Fibroblast of pulmonary artery (primary cell): ENCODE measurements at places on chromosomes 2 and 18.

GRCh38 chr18:58780045-58780444 lies 84.6 kb upstream of the ZNF532 start:
- DNase-seq, result no peak

- DNase-seq, result no peak
Measured at GRCh38 chr2:230203110-230203676, 16.6 kb downstream of the SP110 start.

- DNase-seq, result peak; percentile 37
Measured at GRCh38 chr18:12238826-12239225, 15.3 kb upstream of the CIDEA start.

DNA sequence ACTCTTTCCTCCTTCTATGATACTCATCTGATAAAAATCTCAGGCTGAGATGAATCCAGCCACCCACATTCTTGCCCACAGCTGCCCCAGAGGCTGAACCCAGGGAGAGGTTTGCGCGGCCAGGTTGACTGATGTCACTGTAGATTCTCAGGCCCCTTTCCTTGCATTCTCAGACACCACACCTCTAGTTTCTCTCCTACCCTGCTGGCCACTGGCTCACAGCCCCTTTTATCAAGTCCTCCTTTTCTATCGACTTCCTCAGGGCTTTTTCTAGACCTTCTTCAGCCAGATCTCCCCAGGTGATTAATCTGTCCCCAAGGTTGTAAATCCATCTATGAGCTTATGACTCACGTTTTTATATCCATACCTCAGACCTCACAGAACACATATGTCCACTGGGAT lies 99.8 kb downstream of the TACR1 start:
- no peak for DNase-seq

DNA sequence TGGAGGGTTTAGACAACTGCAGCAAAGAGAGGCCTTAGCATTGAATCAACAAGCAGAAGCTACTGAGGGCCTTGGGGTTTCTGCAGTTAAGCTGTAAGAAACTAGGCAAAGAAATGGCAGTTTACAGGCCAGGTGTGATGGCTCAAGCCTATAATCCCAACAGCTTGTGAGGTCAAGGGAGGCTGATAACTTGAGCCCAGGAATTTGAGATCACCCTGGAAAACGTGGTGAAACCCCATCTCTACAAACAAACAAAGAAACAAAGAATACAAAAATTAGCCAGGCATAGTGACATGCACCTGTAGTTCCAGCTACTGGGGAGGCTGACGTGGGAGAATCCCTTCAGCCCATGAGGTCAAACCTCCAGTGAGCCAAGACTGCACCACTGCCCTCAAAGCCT lies 421.6 kb upstream of the CHST9 start:
- no peak for DNase-seq

DNA sequence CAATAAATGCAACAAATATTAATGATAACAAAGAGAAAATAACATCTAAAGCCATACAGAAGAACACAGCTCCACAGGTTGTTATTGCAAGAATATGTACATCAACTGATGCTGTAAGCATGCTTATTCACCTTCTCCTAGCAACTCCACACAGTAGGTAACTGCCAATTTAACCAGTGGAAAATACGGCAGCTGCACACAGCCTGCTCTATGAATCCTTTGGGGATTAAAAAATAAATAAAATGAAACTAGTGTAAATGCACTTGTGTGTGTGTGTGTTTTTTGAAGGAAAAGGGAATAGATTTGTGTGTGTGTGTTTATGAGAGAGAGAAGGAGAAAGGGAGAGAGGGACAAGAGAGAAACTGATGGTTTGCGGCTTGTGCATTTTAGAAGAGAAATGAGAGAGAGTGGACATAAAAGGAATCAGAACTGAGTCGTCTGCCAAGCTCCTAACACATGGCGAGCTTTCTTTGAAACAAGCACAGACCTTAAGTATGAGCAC lies 96.2 kb upstream of the PDE1A start:
- no peak for DNase-seq

GRCh38 chr2:30511122-30512083 lies 64.4 kb downstream of the LCLAT1 start:
- peak; percentile 27 for DNase-seq

- DNase-seq, result peak; percentile 14
Measured at GRCh38 chr18:39835303-39836030, 2119.6 kb upstream of the PIK3C3 start.

DNA sequence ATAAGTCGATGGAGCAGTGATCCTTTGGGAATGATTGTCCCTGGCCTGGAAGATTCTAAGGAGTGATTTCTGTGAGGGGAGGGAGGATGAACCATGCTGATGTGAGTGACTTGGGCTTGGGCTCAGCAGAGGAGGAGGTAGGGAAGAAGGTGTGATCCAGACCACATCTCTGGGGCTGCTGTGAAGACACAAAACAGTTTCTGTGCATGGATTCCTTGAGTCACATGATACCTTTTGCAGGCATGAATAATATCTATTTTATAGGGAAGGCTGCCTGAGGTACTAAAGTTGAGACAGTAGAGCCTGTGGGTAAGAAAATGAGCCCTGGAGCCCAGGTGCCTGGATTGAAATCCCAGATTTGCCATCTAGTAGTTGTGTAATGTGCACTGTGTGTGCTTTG lies 29.8 kb downstream of the SLC1A4 start:
- DNase-seq, result no peak

- DNase-seq, result peak; percentile 83
Measured at GRCh38 chr18:67199993-67200617, 316.4 kb downstream of the DSEL start.
